ENCODE measurements at places on chromosomes 4 and X.

- no peak for DNase-seq
These were observed 458.9 kb upstream of the TEX13C start for GRCh38 chrX:124860736-124861135.

GRCh38 chr4:6811165-6811564, 28.6 kb downstream of the KIAA0232 start:
- no peak for DNase-seq

DNA sequence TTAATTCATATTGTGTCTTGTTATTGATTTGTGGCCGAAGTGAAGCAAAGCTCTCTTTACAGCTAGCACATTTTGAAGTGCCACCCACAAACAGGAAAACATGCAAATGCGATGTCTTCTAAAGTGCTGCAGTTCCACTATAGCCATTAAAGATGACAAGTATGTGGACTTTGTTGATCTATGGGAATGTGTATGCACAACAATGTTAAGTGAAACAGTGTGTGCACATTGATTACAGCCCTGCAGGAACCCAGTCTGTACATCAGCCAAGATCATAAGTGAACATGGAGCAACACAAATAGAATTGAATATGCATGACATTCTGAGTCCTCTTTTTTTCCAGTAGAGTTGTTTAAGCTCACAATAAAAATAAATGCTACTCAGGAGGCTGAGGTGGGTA, 43.0 kb downstream of the TFDP3 start:
- no peak for DNase-seq

GRCh38 chrX:136822337-136823095, 41.8 kb upstream of the ARHGEF6 start:
- no peak for DNase-seq

DNA sequence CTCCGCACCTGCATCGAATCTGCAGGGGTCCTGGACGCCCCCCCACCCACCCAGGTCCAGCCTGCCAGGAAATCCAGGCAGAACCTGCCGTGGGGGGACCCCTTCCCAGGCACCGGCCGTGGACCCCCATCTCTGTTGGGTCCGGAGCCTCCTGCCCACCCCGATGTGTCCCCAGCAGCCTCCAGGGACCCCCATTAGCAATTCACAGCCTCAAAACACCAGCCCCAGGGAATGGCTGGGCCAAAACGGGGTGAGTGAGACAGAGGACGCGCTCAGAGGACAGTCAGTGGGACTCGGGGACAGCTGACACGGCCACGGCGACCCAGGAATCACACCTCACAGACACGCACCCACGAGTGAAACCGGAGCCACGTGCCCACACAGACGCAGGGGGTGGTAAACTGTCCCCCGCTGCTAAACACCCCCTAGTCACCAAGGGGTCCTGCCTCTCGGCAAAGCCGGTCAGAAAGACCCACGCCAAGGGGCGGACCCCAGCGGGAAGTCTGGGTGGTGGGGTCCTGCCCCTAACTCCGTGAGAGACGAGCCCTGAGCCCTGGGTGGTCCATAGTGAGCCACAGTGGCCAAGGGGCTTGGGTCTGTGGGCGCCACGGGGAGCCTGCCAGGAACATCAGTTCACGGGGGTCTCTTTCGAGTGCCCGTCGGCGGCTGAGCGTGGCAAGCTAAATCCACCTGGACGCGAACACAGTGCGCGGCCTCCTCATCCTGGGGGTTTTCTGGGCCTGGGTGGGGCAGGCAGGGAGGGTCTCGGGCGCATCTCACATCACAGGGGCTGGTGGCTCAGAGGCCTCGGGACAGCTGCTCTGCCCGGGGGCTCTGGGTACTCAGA, 126.5 kb upstream of the NKX1-1 start:
- DNase-seq, result no peak
